Gastrocnemius medialis (tissue), 4 donors: ENCODE measurements at places on chromosomes 4 and X. TPM values are rescaled to one million over a fixed set of nuclear protein-coding genes. Genes with fewer than 3 reads are reported as not detected.

DNA sequence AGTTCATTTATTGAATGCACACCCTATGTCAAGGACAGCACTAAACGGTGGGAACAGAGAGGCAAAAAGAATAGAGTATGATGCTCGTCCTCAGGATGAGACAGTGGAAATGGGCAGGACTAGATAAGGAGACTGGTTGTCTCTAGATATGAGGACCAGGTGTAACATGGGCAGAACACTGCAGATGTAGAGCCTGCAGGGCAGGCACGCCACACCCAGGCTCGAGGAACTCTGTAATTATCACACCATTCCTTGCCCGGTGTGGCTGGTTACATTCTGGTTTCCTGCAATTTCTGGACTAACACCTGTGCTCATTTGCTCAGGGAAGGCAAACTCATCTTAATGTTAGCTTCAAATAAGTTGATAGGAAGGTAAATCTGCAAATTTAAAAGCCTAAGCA is 334.4 kb downstream of the DHX15 start:
- H3K27ac ChIP-seq = peak overlapping the region; percentile 84
- no peak overlapping the region for H3K4me3 ChIP-seq
- no peaks in the 10 kb centered on the region for H3K27me3 ChIP-seq
- H3K4me1 ChIP-seq = peaks cover 29% of the 10 kb centered on the region
- no peaks in the 10 kb centered on the region for H3K36me3 ChIP-seq
- DNase-seq = no peak

DNA sequence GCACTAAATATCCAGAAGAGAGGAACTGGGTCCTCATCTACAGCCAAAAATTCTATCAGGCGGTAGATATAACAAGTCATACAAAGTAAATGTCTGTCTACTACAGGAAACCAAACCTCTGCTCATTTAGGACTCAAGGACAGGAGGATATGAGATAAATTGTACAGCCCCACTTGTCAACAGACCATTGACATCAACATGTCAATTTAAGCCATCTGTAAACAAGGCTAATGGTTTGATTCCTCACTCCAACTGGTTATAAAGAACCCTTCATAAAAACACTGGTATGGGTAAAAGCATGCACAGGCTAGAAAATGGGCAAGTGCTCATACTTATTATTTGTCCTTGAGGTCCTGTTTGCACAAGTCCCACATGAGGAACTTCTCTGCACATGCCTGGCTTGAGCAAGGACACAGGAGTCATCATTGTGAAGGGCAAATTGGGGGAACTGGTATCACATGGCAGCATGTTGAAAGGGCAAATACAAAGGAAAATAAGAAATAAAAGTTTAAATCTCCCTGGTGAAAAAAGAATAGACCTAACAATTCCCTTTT is 13.2 kb downstream of the RTL8B start:
- no peak for DNase-seq
- no peaks in the 10 kb centered on the region for H3K4me1 ChIP-seq
- no peak overlapping the region for H3K4me3 ChIP-seq
- H3K36me3 ChIP-seq = no peaks in the 10 kb centered on the region

TENT5D gene
- not detected for total RNA-seq

DNA sequence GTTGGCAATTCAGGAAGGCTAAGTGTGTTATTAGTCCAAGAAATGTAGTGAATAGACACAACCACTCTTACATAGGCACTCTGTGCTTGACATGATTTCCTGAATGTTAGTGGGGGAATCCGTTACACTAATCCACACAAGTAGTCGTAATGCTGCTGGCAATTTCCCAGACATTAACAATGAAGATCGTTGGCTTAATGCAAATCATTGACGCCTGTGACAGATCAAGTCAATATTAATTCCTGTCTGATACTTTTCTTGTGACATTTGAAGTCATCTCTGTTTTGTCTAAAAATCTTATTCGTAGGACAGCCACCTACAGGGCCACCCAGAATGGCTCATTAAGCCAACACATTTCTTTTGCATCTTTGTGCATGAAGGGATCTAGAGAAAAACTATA is 939.1 kb upstream of the FTHL17 start:
- H3K36me3 ChIP-seq = no peaks in the 10 kb centered on the region
- H3K27me3 ChIP-seq = no peaks in the 10 kb centered on the region
- DNase-seq = no peak
- H3K4me1 ChIP-seq = no peaks in the 10 kb centered on the region
- H3K27ac ChIP-seq = no peak overlapping the region

DNA sequence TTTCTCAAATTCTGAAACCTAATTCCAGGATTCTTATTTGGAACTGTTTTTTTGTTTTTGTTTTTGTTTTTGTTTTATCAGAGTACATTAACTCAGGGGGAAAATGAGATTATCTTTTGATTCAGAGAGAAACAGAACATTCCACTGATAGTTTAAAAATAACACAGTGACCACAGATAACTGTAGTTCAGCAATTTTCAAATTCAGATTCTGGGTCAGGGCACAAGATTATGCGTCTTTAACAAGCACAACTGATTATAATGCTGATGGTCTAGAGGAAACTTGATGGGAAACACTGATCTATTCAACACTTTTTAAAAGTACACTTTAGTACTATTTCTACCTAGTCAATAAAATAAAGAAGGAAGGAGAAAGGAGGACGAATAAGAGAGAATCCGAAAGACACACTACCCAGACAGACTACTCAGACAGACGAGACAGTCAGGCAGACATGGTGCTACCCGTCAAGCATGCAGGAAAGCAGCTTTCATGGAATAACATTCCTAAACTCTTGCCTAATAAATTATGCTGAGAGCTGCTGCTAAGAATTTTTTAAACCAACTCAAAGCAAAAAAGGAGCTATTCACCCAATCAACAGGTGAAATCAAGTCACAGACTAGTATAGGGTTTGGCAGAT is 59.0 kb downstream of the APBB2 start:
- DNase-seq = no peak
- H3K4me1 ChIP-seq = peaks cover 9% of the 10 kb centered on the region
- H3K27ac ChIP-seq = peak overlapping the region; percentile 56
- peak overlapping the region; percentile 21 for H3K4me3 ChIP-seq

DNA sequence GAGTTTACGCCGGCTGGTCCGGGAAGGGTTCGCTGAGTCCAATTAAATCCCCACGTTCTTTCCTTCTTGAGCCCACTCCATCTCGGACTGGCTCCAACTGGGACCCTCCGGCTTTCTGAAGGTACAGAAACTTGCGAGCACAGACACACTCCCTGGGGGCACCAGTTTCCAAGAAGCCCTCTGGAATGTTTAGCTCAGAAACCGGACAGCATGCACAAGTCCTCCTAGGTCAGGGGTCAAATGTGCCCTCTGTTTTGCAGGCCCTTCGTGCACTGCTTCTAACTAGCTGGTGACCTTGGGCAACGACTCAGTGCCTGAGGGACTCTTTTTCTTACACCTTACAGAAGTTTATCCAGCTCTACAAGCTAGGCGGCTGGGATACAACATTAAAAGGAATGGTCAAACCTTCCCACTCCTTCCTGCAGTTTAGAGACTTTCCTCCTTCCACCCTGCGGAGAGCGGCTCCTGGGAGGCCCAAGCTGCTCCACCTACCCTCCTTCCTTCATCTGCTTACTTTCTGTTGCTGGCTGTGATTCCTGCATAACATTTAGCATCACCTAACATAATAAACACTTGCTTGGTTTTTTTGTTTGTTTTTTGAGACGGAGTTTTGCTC is 275.5 kb downstream of the BCOR start:
- H3K4me1 ChIP-seq = no peaks in the 10 kb centered on the region
- no peaks in the 10 kb centered on the region for H3K27me3 ChIP-seq
- H3K4me3 ChIP-seq = no peak overlapping the region

DNA sequence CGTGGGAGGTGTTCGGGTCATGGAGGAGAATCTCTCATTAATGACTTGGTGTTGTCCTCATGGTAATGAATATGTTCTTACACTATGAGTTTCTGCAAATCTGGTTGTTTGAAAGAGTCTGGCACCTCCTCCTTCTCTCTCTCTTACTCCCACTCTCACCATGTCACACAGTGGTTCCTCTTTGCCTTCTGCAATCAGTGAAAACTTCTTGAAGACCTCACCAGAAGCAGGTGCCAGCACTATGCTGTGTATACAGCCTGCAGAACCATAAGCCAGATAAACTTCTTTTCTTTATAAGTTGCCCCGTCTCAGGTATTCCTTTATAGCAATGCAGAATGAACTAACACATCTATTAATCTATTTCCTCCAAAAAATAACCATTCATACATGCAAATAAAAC is 275.0 kb downstream of the ANTXR2 start:
- no peak overlapping the region for H3K27ac ChIP-seq
- H3K36me3 ChIP-seq = no peaks in the 10 kb centered on the region
- no peaks in the 10 kb centered on the region for H3K4me1 ChIP-seq
- no peaks in the 10 kb centered on the region for H3K27me3 ChIP-seq
- no peak overlapping the region for H3K4me3 ChIP-seq
- no peak for DNase-seq

GRCh38 chr4:144709793-144710525 is 64.0 kb downstream of the HHIP start:
- H3K27ac ChIP-seq = no peak overlapping the region
- no peaks in the 10 kb centered on the region for H3K36me3 ChIP-seq
- DNase-seq = no peak

FHIP1A gene
- total RNA-seq = 41.9 TPM

GRCh38 chr4:77481856-77482255 is 123.8 kb upstream of the CXCL13 start:
- no peak overlapping the region for H3K27ac ChIP-seq
- H3K36me3 ChIP-seq = no peaks in the 10 kb centered on the region
- H3K27me3 ChIP-seq = no peaks in the 10 kb centered on the region

GRCh38 chrX:104618106-104618895 is 52.3 kb downstream of the IL1RAPL2 start:
- H3K27ac ChIP-seq = no peak overlapping the region
- H3K36me3 ChIP-seq = no peaks in the 10 kb centered on the region
- H3K4me3 ChIP-seq = no peak overlapping the region
- H3K4me1 ChIP-seq = no peaks in the 10 kb centered on the region

DNA sequence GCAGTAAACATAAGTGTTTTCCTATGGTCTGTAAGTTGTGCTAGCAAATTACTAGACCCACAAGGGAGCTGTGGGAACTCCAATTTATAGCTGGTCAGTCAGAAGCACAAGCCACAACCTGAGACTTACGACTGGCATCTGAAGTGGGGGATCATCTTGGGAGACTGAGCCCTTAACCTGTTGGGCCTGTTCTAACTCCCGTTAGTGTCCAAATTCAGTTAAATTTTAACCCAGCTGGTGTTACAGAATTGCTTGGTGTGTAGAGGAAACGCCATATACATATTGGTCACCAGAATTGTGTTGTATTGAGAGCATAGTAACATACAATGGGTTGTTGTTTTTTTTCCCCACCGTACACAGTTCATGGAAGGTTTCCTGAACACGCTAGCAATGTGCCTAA is 25.1 kb upstream of the NFXL1 start:
- DNase-seq = no peak
- no peak overlapping the region for H3K4me3 ChIP-seq
- no peaks in the 10 kb centered on the region for H3K4me1 ChIP-seq
- no peaks in the 10 kb centered on the region for H3K36me3 ChIP-seq
- H3K27ac ChIP-seq = no peak overlapping the region

- DNase-seq = no peak
- H3K4me3 ChIP-seq = no peak overlapping the region
- no peaks in the 10 kb centered on the region for H3K4me1 ChIP-seq
- H3K27me3 ChIP-seq = no peaks in the 10 kb centered on the region
- no peak overlapping the region for H3K27ac ChIP-seq
Observed at GRCh38 chr4:176393306-176394013, 73.7 kb downstream of the SPCS3 start.

DNA sequence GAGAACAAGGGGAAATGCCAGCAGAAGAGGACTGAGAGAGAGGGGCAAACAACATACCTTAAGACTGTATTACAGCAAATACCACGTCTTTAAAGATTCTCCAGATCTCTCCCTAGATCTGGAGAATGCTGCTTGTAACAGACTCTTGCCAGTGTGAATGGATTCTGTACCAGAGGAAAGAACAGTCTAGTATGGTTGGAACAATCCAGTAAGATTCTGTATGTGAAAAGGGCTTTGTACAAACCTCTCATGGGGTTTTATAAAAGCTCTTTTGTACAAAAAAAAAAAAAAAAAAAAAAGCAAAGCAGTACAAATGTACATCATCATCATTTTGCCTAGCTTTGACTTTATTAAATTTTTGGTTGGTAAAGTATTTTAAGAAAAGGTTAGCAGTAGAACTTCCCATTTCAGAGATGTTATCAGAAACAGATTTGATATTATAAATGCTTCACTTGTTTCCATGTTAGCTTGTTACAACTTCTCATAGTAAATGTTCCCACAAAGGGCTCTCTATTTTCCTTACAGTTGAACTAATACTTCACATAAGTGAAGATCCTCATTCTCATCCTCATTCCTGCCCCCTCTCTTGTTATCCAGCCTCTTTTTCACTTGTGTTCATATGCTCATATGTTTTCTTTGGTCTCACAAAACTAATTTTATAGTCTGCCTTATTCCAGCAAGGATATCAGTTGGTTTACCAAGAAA is 144.2 kb downstream of the EDA start:
- no peaks in the 10 kb centered on the region for H3K27me3 ChIP-seq
- DNase-seq = no peak
- no peak overlapping the region for H3K4me3 ChIP-seq
- H3K36me3 ChIP-seq = no peaks in the 10 kb centered on the region

- no peak overlapping the region for H3K4me3 ChIP-seq
- no peak for DNase-seq
- no peaks in the 10 kb centered on the region for H3K27me3 ChIP-seq
Observed at GRCh38 chrX:42818151-42818921, 40.4 kb upstream of the PPP1R2C start.

- H3K36me3 ChIP-seq = no peaks in the 10 kb centered on the region
- H3K4me3 ChIP-seq = no peak overlapping the region
- H3K27me3 ChIP-seq = no peaks in the 10 kb centered on the region
- H3K27ac ChIP-seq = no peak overlapping the region
- no peak for DNase-seq
- H3K4me1 ChIP-seq = no peaks in the 10 kb centered on the region
Observed at GRCh38 chr4:189046642-189047041, 894.0 kb upstream of the FRG1 start.

- no peaks in the 10 kb centered on the region for H3K27me3 ChIP-seq
- no peak overlapping the region for H3K4me3 ChIP-seq
- no peak overlapping the region for H3K27ac ChIP-seq
- no peak for DNase-seq
Observed at GRCh38 chr4:155614111-155614762, 52.4 kb upstream of the GUCY1A1 start.

GRCh38 chr4:52408471-52408870 is 250.6 kb downstream of the USP46 start:
- H3K27me3 ChIP-seq = no peaks in the 10 kb centered on the region
- no peak overlapping the region for H3K4me3 ChIP-seq
- no peaks in the 10 kb centered on the region for H3K4me1 ChIP-seq
- no peaks in the 10 kb centered on the region for H3K36me3 ChIP-seq

FBXL5 gene
- 82.2 TPM for total RNA-seq

- no peaks in the 10 kb centered on the region for H3K36me3 ChIP-seq
- no peak overlapping the region for H3K27ac ChIP-seq
- H3K27me3 ChIP-seq = peaks cover 13% of the 10 kb centered on the region
- no peaks in the 10 kb centered on the region for H3K4me1 ChIP-seq
- DNase-seq = no peak
Observed at GRCh38 chr4:8847764-8848163, 23.9 kb downstream of the HMX1 start.
